ENCODE measurements at places on chromosomes 7 and 10.

- no peak for DNase-seq
Observed at GRCh38 chr7:107957436-107957835, 45.5 kb downstream of the LAMB1 start.

GRCh38 chr10:119736220-119736619 lies 10.4 kb downstream of the INPP5F start:
- DNase-seq = no peak

DNA sequence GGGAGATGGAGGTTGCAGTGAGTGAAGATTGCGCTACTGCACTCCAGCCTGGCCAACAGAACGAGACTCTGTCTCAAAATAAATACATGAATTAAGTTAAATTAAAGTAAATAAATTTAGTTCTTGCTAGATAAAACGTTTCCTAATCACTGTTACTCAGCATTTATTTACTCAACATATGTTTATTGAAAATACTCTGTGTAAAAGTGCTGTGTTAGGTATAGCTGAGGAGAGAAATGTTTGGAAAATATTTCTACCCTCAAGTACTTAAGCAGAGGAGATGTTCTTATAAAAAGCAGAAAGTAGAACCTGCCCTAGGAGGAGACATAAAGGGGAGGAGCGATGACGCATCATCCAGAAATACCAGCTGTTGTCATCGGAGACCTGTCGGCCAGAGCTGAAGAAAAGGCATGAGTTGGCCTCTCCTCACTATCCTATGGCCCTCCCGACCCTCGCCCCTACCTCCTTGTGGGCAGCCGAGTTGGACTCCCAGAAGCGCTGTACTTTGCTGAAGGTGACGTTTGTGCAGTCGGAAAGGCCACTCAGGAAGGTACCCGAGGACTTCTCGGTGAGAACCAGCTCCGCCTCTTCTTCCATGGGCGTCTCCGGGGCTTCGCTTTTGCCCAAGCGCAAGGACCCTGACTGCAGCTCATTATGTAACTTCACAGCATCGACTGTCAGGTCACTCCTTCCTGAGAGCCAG lies 1.1 kb downstream of the RRP12 start:
- no peak for DNase-seq

DNA sequence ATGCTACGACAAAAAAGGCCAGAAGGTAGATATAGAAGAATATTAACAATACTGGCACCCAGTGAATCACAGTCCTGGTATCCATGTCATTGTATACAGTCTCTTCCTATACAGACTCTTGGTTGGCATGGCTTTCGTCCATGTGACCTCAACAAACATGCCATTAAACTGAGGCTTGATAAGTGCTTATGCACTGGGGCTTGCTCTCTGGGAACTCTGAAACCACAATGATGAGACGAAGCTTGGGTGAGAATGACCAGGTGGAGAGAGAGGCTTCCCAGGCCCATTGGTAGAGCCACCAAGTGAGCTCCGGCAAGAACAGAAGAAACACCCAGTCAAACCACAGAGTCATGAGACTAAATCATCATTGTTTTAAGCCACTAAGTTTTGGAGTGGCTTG lies 33.2 kb downstream of the PNPLA8 start:
- no peak for DNase-seq

DNA sequence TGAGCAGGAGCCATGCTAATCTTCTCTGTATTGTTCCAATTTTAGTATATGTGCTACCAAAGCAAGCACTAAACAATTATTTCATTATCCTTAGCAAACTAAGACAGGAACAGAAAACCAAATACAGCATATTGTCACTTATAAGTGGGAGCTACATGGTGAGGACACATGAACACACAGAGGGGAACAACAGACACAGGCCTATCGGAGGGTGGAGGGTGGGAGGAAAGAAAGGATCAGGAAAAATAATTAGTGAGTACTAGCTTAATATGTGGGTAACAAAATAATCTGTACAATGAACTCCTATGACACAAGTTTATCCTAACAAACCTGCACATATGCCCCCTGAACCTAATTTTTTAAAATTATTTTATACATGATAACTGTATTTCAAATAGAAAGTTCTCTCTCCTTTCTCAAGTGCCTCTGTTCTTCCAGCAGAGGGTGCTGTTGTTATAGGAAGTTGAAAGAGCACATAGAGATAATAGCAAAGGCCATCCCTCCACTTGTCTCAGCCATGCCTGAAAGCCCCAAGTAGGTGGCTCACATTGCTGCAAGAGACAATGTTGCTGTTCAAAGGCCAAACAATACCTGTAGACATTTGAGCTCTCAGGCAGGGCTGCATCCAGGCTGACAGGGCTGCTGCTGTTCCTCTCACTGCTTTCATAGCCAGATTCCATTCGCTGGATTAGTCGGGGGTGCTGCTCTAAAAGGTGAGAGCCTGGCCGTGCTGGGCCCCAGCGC lies 33.4 kb upstream of the PPP3CB start:
- peak; percentile 36 for DNase-seq

DNA sequence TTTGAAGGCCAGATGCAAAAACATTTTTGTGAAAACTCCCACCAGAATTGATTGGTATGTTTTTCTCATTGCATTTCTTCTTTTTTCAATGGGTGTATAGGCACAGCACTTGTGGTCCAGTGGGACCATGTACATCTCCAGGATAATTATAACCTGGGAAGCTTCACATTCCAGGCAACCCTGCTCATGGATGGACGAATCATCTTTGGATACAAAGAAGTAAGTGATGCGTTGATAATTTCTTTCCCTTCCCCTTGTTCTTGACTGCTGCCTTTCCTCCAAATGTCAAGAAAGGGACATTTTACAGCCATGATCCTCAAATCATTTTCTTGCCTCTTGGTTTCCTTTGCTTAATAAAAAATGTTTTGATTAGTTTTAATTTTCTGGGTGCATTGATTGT lies 331.5 kb downstream of the PLXDC2 start:
- no peak for DNase-seq

DNA sequence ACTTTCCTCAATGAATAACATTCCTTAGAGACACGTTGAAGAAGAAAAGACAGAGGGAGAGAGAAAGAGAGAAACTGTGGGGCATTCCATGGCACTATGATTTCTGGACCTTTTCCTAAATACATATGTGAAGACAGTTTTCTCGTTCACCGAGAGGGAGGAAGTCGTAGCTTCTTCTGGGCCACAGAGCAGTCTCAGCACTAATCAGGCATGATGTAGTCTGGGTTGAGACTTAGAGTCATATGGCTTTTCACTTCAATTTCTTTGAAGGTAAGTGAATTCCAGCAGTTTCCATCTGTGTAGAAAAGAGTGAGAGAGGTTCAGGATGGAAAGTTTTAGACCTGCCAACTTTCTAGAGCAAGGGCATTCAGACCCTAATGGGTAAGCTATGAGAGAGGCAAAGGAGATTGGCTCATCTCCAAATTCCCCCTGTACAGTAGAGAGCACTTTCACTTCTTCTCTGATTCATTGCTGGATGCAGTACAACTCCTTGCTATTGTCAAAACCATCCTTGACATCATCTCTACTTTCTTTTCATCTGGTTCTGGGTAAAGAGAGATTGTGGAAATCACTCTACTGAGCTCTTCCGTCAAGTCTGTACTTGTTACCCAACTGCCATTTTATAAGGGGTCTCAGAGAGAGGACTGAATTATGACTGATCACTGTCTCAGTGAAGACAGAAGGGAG lies 31.5 kb upstream of the OR9A4 start:
- no peak for DNase-seq

- DNase-seq = peak; percentile 19
Observed at GRCh38 chr7:43071604-43072003, 40.8 kb upstream of the HECW1 start.

DNA sequence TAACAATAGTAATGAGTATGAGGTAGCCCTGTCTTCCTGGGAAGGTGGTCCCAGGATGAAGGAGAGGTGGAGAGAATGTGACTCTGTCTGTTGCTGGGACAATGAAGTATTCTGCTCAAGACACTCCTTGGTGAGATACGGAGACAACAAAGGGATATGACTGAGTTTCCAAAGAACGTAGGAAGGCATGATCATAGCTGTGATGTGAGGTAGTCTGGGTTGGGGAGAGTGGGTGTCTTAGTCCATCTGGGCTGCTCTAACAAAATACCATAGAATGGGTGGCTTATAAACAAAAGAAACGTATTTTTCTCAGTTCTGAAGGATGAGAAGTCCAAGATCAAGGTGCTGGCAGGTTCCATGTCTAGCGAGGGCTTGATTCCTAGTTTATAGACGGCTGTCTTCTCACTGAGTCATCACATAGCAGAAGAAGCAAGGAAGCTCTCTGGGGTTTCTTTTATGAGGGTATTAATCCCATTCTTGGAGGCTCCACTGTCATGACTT lies 84.9 kb upstream of the RHOBTB1 start:
- DNase-seq = no peak

GRCh38 chr7:134901389-134902020 lies 84.8 kb upstream of the AGBL3 start:
- no peak for DNase-seq

DNA sequence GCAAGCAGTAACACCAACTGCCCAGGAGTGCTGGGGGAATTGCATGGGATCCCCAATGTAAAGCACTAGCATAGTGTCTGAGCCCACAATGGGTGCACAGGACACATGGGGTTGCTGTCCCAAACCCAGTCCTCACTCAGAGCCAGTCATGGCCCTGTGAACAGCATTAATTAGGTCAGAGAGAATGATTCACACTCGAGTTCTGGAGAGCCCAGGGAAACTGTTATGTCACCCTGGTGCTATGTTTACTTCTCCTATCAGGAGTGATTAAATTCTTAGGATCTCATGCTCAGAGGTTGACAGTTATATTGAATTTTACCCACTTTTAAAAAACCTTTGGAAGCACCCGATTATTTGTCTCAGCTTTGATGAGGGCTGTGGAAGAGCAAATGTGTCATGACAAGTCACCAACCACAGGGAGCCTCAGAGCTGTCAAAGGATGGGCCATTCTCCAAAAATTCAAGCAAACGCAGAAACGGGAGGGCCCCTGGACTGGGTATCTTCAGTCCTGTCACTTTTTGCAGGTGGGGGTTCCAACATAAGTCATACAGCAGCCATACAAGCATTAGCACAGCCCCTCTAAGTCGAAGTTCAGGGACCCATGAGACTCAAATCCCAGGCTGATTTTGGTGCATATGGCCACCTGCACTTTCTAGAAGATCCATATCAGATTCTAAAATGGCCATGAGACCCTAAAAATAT lies 1.3 kb upstream of the RASSF4 start:
- no peak for DNase-seq

DNA sequence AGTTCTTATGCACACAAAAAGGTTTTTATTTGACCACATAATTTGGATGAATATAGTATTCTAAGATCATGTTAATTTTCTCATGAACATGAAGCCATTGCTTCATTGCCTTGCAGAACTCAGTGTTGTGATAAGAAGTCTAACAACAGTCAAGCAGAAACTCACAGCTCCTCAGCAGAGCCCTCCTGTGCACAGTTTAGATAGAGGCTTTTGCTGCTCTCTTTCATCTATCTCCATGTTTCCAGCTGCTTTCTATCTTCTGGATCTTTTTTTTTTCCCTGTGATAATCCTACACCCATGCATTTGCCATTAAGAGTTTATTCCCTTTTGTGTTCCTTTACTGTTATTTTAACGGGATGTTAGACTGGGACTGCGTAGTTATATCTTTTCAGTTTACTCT lies 557.7 kb upstream of the LRRTM3 start:
- no peak for DNase-seq

DNA sequence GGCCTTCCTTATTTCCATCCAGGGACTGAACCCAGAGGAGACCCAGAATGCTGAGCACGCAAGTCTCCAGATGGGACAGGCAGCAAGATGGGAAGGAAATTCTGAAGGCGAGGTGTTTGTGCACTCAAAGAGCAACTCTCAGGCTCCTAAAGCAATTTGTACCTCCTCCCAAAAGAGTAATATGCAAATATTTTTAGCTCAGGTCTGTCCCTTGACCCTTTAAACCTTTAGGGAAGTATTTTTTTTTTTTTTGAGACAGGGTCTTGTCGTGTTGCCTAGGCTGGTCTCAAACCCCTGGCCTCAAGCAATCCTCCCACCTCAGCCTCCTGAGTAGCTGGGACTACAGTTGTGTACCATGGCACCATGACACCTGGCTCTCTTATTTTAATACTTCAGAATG lies 8.4 kb downstream of the RP9 start:
- DNase-seq = no peak

DNA sequence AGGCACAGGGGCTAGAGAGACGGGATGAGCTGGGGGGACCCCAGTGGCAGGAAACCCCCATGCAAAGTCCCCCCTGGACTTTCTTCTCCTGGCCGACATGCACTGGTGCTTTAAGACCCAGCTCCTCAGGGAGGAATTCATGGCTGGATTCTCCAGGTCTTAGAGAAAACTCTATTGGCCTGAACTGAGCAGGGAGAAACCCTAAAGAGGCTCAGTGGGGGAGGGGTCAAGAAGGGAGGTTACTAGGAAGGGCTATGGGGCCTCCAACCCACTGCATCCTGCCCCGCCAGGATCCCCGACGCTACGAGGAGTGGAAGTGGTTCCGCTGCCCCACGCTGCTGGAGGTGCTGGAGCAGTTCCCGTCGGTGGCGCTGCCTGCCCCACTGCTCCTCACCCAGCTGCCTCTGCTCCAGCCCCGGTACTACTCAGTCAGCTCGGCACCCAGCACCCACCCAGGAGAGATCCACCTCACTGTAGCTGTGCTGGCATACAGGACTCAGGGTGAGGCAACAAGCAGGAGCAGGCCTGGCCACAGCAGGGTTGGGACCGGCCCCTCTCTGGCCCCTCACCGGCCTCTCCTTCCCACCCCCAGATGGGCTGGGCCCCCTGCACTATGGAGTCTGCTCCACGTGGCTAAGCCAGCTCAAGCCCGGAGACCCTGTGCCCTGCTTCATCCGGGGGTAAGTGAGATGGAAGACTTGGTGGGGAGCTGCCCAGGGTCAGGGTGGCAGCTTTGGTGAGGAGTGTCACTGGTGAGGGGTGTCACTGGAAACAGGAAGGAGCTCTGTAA lies 13.8 kb downstream of the ATG9B start:
- DNase-seq = no peak

GRCh38 chr10:131847241-131847783 lies 53.5 kb upstream of the PPP2R2D start:
- DNase-seq = no peak

DNA sequence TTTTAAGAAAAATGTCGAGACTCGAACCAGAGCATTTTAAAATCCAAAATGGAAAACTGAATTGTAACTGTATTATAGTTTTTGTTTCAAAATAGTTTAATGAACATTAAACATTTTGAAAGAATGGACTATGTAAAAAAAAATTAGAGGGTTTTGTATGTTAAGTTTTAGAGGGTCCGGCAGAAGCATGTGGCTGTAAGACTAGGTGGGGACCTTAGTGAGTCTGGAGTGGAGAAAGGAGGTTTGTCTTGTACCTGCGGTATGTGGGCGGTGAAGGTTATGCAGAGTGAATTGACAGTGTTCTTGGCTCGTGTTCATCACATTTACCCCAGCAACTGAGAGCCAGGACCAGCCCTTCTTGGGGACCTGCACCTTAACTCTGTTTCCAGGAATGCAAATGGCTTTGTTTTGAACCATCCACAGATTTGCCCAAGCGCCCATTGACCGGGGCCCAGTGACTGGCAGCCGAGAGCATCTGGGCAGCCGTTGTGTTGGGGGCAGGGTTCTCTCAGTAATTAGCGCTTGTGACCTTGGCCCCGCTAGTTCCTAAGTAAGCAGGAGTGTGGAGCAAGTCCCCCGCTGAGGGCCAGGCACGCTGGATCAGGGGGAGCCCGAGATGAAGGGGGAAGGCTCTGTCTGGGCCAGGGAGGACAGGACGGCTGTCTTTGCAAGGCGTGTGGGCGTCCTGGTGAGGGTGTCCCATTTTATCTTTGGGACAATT lies 1.4 kb upstream of the KLF6 start:
- DNase-seq = no peak
